ENCODE measurements at places on chromosomes 4 and X.

- DNase-seq, result no peak
Measured at GRCh38 chr4:154574311-154574710, 11.5 kb downstream of the FGB start.

- no peak for DNase-seq
Measured at GRCh38 chrX:10083809-10084208, 73.0 kb upstream of the CLCN4 start.

- DNase-seq, result no peak
Measured at GRCh38 chr4:132001542-132001941, 1147.6 kb upstream of the PCDH10 start.

- DNase-seq, result no peak
Measured at GRCh38 chr4:186015212-186015817, 53.6 kb upstream of the TLR3 start.

- DNase-seq, result no peak
Measured at GRCh38 chr4:189463734-189464133, 476.9 kb upstream of the FRG1 start.

GRCh38 chr4:26717332-26717731 is 133.4 kb downstream of the TBC1D19 start:
- no peak for DNase-seq
